ENCODE measurements at places on chromosomes 11 and 22.

- DNase-seq: no peak
Measured at GRCh38 chr11:69086152-69087132, 37.7 kb downstream of the TPCN2 start.

DNA sequence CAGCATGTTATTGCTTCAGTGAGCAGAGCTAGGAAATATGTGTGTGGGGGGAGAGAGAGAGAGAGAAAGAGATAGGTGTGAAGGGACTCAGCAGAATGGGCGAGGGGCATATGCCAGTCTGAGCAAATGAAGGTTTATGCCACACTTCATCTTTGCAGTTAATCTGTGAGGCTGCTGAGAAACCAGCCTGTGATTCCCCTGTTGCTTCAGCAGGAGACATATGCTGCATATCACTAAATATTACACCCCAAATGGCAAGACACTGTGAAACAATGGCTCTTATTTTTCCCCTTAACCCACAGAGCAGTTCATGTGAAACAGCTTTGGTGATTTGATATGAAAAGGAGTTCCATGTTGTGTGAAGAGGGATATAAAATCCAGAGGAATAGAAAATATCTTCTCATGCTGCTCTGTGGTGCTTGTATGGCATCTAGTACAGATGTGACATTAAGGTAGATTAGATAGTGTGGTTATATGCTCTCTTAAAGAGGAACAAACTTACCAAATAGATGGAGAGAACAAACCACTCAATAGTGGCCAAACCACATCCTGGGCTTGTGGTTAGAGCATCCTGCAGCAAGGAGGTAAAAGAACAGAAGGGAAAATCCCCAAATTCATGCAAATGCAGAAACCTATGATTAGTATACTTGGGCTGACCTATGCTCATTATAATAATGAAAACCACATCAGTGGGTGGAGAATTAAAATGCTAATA lies 864.2 kb downstream of the FAM181B start:
- DNase-seq: peak; percentile 67

GRCh38 chr11:71500601-71501021 lies 26.5 kb upstream of the KRTAP5-7 start:
- no peak for DNase-seq

DNA sequence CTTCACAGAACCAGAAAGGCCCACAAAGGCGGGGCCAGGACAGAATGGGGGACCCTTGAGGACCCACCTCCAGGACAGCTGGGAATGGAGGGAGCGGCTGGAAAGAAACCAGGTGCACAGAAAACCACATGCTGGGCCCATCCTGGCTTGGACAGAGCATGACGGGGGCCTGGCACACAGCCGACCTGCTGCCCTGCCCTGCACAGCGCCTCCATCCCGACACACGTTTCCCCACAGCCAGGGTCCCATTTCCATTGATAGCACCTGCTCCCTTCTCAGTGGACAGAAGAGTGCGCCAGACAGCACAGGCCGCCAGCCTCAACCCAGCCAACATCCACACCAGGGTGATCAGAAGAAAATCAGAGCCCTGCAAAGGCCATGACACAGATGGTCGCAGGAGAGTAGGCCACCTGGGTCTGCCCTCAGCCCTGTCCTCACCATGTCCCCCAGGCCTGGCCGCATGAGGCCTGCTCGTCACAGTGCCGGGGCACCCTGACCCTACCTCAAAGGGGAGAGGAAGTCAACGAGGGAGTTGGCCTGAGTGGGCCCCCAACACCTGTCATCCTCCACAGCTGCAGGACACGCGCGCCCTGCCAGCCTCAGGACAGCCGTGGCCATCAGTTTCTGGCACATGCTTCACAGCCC lies 28.1 kb downstream of the BRD1 start:
- no peak for DNase-seq

DNA sequence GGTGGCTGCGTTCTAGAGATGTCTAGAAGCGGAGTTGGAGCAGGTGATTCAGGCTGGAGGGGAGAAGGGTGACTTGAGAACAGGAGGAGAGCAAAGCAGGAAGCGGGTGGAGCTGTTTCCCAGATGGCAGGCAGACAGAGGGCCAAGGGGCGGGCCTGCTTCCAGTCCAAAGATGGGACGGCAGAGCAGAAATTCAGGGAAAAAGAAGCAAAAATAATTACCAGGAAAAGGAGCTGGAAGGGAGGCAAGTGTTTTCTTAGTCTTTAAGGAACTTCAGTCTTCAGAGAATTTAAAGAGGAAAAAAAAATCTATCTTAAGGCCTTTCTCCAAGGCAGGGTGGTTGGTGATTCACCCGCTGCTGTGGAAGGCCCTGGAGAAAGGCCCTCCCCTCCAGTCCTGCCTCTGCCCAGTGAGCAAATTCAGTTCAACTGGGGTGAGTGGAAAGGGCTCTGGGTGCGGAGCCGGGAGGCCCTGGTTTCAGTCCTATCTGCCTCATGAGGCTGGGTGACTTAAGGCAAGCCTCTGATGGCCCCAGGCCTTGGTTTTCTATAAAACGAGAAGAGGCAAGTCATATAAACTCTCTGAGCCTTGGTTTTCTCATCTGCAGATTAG lies 4.5 kb upstream of the CREB3L1 start:
- DNase-seq: peak; percentile 45

DNA sequence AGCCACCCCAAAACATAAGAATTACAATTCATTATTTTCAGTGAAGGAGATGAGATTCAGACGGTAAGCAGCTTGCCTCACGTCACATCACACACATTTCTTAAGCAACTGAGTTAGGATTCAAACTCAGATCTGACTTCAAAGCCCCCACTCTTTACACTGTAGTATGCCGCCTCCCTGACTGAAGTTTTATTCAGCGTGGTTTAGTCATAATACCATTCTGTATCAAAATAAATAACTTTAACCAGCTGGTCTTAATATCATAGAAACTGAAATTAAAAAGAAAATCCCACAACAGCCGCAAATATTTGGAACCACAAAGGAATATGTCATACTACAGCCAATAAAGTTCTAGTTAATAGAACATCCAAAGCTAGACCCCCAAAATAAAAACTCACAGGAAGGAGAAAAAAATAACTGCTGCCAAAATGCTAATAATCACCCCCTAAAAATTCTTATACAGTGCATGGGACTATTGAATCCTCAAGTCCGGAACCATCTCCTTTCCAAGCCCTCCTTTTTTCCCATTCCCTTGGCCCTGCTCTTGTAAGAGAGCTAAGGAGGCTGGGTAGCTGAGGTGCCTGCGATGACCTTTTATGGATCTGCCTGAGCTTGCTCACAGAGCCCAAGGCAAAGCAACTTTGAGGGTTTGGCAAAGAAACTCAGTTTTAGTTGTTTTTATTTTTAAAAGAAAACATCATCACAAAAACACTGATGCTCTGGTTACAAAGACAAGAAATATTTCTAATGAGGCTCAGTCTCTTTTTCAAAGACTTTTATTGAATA lies 334.5 kb downstream of the TTC28 start:
- DNase-seq: no peak

DNA sequence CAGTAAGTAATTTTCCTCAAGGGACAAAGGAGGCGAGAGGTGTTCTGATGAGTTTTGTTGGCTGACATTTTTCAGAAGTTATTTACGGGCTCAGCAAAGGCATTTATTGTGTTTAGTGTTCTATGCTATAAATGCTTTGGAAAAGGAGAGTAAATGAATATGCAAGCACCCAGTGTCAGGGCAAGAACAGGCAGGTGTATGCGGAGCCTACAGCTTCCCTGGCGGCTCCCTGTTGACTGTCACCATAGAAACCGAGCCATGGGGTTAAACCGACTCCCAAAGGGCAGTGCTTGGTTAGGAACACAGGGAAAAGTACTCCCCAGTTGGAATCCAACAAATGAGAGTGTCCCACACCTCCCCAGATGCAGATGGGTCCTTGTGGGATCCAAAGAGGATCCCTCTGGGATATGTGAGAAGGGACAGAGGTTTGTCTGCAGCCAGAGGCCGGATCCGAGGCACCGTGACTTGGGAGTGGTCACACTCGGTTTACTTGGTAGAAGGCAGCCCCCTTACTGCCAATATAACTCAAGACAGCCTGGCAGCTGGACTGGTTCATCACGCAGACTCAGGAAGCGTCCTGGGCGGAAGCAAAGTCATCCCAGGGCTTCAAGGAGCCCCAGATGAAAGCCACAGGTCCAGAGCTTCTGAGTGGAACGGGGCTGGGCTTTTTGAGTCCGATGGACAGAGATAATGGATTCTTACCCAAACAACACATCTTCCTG lies 329.7 kb downstream of the CTTN start:
- DNase-seq: no peak

GRCh38 chr11:57353852-57354251 lies 15.7 kb downstream of the P2RX3 start:
- DNase-seq: no peak

GRCh38 chr11:88414385-88414861 lies 76.9 kb upstream of the CTSC start:
- DNase-seq: peak; percentile 87

GRCh38 chr11:61082931-61083531 lies 19.3 kb upstream of the CD5 start:
- no peak for DNase-seq

- DNase-seq: no peak
Measured at GRCh38 chr11:1919391-1920127, at the start of gene TNNT3. Gene TNNT3, plus strand, starts transcription at chr11:1919703. Its CDS starts 3,172 bp downstream, at chr11:1922875.

GRCh38 chr22:50083462-50084079 lies 1.7 kb downstream of the MLC1 start:
- DNase-seq: no peak

GRCh38 chr22:44578516-44579230 lies 80.6 kb upstream of the RTL6 start:
- no peak for DNase-seq

- no peak for DNase-seq
Measured at GRCh38 chr11:97832451-97832850, 1188.3 kb upstream of the CNTN5 start.

- DNase-seq: peak; percentile 35
Measured at GRCh38 chr11:45805305-45806071, 539 bp downstream of the SLC35C1 start.

DNA sequence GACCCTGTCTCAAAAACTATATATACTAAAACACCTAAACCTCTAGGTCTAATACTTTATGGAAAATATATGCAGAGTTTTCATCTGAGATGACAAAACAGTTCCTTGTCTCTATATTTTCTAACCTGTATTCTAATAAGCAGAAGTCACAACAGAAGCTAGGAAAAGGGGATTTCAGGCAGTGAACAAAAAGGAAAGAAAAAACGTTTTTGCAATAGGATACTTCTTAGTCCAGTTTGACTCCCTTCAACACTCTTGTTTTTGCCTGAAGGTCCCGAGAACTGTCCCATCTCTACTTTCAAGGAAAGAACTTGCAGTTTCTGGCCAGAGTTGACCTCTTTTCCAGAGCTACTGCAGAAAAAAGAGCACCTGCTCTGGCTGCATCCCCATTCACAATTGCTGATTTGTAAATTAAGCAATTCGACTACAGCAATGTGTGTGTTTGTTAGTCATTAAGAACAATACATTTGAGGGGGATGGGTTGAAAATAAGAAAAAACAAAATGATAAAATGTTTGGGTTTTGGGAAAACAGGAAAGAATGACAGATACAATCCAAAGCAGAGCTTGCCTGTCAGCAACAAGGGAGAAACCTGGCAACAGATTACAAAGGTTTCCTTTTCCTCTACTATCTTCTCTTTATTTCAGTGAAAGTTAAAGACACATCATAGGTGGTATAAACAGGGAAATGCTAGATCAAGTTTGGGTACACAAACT lies 160.0 kb downstream of the FCHSD2 start:
- DNase-seq: no peak

DNA sequence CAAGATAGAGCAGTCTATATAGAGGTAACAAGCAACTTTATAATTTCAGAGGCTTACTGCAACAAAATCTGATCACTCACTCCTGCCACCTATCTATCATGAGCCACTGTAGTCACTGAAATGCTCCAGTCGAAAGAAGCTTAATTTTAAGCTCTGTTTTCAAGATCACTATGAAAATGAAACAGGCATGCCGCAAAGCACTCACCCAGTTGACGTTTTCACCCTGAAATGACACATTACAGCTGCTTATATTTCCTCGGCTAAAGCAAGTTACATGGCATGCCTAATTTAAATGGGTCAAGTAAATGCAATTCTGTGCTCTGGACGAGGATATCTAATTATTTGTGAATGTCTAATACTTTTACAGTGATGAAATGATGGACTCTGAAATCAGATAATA lies 616.3 kb downstream of the FAM181B start:
- no peak for DNase-seq

DNA sequence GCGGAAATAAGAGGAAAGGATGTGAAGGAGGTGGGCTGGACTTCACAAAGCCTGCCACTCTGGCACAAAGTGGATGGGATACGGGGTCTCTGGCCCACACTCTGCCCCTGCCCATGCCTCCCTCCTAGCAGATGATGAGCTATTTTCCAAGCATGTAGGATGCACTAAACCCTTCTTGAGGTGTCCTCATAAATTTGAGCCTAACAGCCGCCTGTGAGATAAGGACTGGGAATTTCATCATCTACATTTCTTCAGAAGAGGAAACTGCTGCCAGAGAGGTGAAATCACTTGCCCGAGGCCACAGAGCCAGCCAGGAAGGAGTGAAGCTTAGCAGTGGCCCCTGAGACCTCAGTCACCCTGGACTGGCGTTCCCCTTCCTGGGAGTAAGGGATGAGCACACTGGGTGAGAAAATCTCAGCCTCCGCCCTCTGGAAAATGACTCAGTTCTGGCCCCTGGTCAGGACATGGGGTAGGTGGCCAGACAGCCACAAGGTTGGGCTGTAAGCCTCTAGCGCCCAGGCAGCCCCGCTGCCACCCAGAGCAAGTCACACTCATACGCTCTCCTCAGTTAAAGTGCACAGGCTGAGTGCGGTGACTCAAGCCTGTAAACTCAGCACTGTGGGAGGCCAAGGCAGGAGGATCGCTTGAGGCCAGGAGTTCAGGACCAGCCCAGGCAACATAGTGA lies 27.9 kb downstream of the MB start:
- DNase-seq: peak; percentile 4

DNA sequence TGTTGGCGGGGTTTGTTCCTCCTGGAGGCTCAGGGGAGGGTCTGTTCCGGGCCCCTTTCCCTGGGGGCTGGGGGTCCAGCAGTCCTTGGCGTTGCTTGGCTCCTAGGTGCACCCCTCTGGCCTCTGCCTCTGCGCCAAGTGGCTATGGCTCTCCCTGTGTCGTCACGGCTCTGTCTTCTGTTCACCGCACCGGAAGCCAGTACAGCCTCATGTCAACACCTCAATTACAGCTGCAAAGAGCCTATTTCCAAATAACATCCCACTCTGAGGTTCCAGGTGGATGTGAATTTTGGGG lies 64.8 kb downstream of the CELSR1 start:
- DNase-seq: no peak

DNA sequence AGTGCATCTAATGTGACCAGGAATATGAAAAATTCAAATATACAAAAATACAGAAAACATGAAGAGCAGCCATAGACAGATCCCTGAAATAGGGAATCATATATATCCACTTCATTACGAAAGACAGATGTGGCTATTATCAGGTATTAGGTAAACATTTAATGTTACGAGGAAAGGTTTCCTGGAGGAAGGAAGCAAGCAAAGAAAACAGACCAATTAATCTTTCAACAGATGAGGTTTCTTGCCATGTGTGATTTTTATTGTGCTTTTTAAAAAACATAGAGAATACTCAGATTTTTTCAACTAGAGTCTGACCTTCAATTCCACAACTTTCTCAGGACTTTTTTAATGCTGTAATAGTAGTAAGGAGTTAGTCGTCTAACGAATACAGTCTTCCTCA lies 24.3 kb upstream of the GAB2 start:
- no peak for DNase-seq

All from Kasumi-1 (cell line).